ENCODE measurements at places on chromosomes 6 and 20. TPM values are rescaled to one million over a fixed set of nuclear protein-coding genes. Genes with fewer than 3 reads are reported as not detected.

The ANKRD66 gene
- not detected for total RNA-seq

The DPPA5 gene
- not detected for total RNA-seq

The ADTRP gene
- 13.2 TPM for total RNA-seq

The SGK2 gene
- total RNA-seq, result 0.07 TPM

The RBM38 gene
- total RNA-seq, result 21.8 TPM

The C20orf144 gene
- 0.11 TPM for total RNA-seq

The MAP3K5 gene
- 34.8 TPM for total RNA-seq

The BPI gene
- total RNA-seq, result not detected

The HLA-DPA1 gene
- not detected for total RNA-seq
